ENCODE measurements at places on chromosomes 7 and 10.

DNA sequence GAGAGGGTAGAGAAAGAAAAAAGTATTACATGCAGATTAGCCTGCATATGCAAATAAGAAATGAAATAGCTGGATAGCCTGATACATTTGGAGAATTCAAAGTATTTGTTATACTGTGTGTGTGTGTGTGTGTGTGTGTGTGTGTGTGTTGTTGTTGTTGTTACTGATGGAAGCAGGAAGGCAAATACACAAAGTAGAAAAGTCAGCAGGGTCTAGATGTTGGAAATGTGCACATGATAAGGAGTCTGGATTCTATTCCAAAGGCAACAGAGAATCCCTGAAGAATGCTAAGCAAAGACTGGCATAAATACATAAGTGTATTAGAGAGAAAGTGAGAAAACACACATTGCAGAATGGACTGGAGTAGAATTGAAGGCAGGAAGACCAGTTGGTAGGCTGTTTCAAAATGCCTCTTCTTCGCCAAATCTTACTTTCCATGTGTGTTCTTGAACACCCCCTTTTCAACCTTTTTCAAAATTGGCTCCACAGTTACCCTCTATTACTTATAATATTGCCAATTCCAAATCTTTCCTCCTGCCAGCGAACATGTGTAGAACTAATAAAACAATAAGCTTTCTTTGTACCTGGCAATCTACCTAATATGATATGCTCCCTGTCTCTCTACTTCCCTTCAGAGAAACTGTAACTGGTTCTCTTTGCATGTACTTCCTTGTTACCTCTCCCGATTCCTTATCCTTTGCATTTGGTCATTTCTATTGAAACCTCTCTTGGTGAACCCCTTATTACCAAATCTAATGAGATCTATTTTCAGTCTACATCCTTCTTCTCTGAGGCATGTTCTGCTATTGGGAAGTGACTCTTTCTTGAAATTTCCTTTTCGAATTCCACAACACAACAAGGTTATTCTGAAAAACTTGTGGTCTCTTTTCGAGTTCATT is 6.2 kb downstream of the CPED1 start:
- DNase-seq, result no peak

DNA sequence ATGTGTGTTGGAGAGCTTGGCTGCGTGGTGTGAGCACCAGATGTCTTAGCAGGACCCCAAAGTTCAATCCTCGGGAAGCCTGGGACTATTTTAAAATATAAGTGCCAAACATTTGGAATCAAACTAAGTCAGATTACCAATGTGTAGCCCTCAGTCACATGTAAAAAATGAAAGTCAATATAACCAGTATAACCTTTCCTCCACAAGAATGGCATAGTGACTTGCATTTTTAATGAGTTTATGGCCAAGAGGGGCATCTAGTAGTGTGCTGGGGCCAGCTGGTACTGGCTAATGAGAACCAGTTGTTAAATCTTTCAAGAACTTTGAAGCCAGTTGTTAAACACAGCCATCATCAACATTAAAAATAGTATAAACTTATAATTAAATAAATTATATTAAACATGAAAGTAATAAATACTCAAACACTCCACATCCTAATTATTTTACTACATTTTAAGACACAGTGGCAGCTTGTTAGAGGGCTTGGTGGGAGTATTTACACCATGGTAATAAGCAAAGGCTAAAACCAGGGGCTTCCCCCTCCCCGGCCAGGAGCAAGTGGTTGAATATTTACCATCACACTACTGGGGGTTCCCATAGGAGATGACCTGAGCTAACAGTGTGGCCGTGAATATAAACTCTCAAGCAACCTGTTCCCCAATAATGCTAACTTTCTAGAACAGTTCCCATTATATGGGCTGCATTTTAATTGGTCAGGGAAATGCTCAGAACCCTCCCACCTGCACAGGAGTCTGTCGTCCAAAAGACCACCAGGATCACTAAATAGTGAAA is 7.9 kb upstream of the FAM170B start:
- DNase-seq, result no peak

DNA sequence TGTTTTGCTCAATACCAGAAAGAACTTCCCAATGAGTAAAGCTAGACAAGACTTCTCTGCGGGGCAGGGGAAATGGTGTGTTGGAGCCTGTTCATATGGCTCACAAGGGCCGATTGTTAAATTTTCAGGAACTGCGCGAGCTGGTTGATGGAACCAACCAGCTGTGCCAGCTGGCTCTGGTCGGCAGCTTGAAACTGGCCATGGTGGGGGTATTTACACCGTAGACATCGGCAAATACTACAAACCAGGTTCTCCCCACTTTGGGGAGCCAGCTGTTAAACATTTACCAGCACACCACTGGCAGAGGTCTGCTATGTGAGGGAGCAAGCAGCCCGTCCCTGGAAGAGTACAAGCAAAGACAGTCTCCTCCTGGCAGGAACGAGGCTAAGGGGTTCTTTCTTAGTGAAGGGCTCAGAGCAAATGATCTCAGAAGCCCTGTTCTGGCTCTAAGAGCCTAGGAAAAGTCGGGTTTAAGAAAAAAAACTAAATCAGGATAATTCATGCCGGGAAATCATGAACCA is 8.8 kb upstream of the ZMIZ1 start:
- no peak for DNase-seq

DNA sequence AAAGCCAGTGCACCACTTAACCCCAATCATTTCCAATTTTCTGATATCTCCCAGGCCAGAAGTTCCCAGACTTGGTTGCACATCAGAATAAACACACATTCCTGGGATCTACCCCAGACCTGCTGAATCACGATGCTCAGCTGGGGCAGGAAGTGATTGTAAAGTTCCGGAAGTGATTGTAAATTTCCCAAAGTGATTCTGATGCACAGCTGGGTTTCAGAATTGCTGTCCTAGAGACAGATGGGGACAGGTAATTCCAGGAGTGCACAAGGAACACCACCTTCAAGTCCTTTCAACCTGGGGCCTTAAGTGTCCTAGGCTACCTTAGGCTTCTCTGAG is 104.2 kb upstream of the EEPD1 start:
- no peak for DNase-seq

DNA sequence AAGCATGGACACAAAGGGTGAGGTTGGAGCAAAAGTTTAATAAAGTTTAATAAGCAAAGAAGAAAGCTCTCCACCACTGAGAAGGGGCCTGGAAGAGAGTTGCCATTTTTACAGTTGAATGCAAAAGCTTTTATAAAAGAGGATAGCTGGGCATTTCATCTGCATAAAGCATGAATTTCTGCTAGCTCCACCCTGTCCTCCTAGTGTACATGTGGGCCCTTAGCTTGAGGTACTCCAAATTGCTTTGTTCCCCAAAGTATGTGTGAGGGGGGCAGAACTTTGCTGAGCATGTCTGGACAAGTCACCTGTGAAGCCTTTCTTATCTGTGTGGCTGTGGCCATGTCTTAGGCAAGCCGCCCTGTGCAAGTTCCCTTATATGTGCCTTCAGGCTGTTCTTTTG is 22.6 kb upstream of the CROT start:
- no peak for DNase-seq

GRCh38 chr10:64306729-64307327 is 785.6 kb downstream of the REEP3 start:
- DNase-seq, result no peak

DNA sequence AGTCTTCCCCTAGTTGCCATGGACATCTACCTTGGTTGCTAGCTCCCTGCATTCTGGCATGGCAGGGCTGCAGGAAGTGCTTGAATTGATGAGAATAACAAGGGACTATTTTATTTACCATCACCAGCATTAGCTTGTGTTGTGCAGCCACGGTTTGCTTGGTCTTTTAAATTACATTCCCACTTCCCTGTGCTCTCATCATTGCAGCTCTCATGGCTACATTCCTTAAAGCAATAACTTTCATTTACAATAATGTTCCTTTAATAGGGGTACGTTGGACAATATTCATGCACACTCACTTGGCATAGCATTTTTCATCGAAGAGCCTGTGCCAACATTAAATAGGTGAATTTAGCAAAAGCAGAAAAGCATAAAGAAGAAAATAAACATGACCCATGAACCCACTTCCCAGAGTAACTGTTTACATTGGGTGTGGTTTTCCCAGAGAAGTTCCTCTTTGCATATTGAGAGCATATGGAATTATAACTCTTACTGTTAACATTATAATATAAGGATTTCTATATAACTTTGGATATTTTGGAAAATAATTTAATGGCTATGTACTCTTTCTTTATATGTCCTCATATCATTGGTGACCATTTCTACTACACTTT is 113.2 kb upstream of the VWC2 start:
- DNase-seq, result no peak

DNA sequence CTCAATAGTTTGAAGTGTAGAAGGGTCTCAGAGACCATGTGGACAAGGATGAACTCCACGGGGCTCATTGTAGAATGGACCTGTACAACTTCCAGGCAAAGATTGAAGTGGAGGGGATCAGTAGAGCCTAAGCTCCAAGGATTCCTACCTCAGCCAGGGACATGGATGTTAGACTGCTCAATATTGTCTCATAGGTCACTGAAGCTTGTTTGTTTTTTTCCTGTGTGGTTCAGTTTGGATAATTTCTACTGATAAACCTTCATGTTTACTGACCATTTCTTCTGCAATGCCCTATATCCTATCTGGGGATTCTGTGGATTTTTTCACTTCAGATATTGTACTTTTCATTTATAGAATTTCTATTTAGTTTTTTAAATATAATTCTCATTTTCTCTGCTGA is 8.9 kb downstream of the DYDC2 start:
- DNase-seq, result no peak

DNA sequence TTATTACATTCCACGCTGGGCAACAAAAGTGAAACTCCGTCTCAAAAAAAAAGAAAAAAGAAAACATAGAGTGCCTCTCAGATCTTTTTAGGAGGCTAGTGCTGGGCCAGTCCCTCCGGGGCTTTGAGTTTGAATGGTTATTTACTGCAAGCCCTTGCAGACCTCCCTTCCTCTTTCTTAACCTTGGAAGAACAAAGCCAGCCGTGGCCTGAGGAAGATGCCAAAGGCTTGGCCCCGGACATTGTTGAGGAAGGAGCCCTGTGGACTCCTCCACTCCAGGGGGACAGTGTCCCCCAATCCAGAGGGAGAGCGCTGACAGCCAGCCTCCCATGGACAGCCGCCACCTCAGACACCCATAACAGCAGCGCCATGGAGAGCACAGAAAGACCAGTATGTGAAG is 5.0 kb downstream of the TSPAN33 start:
- DNase-seq, result no peak

DNA sequence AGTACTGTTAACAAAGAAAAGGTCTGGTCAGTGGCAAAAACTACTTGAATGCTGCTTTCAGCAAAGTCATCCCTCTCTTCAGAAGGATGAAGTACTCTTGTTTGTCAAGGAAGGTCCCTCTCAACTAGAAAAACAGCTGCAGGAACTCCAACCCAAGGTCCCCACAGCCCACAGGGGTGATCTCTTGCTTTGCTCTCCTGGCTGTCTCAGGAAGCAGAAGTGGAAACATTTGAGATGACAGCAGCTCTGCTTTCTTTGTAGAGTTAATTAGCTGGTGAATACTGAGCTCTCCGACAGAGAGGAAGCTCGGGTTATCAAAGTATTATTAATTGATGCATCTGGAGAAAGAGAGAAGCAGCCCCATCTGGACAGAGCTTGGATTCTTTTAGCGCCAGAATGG is 25.4 kb upstream of the LRGUK start:
- no peak for DNase-seq

- DNase-seq, result no peak
Measured at GRCh38 chr10:65534771-65535170, 1391.1 kb upstream of the LRRTM3 start.

GRCh38 chr7:138903186-138903820 is 77.9 kb downstream of the KIAA1549 start:
- no peak for DNase-seq

- DNase-seq, result no peak
Measured at GRCh38 chr10:30821261-30821993, 191.9 kb upstream of the LYZL2 start.

DNA sequence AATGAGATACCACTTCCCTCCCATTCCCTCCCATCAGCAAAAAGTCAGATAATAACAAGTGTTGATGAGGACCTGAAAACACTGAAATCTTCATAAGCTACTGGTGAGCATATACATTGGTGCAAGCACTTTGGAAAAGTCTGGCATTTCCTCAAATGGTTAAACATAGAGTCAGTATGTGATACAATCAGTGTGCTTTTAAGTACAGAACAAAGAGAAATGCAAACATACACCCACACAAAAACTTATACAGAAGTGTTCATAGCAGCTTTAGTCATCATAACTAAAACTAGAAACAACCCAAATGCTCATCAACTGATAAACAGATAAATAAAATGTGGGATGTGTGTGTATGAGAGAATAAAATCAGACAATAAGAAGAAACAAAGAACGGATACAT is 261.9 kb downstream of the ELMO1 start:
- DNase-seq, result no peak

DNA sequence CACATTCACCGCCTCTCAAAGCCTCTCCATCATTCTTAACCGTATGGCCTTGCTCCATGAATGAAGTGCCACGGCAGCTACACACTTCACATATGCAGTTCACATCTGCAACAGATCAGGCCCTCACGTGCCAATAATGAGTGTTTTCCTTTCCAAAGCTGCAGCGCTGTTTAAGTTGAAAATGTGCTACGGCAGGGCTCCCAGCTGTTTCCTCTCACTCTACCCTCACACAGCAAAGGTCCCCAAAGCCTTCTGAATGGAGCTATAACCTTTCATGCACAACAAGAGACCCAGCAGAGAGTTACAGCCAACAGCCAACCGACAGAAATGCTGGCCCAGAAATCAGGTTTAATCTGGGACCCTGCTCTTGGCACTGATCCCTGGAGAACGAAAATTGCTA is 236.1 kb downstream of the ELMO1 start:
- DNase-seq, result no peak

- no peak for DNase-seq
Measured at GRCh38 chr7:63073736-63074135, 924.9 kb upstream of the ZNF722 start.

- DNase-seq, result no peak
Measured at GRCh38 chr7:79165225-79165624, 288.2 kb downstream of the MAGI2 start.

- no peak for DNase-seq
Measured at GRCh38 chr10:122798704-122799231, 46.9 kb downstream of the CUZD1 start.

DNA sequence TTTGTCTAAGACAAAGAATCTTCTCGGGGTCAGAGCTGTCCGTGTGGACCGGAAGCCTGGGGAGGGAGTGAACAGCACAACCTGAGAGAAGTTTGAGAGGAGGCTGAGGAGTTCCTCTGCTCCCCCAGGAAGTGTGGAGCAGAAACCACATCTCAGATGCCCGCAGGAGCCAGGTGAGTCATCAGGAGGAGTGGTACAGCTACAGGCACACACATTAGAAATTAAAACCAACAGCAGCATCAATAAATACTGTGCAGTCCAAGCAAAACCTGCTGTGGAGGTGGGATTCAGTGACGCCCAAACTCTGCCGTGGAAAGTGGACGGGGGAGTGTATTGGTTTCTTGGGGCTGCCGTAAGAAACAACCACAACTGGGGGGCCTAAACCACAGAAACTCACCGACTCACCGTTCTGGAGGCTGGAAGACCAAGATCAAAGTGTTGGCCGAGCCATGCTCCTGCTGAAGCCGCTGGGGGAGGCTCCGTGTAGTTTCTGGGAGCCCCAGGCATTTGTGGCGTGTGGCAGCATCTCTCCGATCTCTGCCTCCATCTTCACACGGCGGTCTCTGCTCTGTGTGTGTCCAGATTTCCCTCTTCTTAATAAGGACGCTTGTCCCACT is 31.2 kb upstream of the GARS1 start:
- DNase-seq, result no peak
